ENCODE measurements at places on chromosomes 6 and 20. TPM values are rescaled to one million over a fixed set of nuclear protein-coding genes. Genes with fewer than 3 reads are reported as not detected.

Gene GCNT2
- total RNA-seq, result not detected

Gene PRR18
- not detected for total RNA-seq

Gene SCRT2
- not detected for total RNA-seq

DNA sequence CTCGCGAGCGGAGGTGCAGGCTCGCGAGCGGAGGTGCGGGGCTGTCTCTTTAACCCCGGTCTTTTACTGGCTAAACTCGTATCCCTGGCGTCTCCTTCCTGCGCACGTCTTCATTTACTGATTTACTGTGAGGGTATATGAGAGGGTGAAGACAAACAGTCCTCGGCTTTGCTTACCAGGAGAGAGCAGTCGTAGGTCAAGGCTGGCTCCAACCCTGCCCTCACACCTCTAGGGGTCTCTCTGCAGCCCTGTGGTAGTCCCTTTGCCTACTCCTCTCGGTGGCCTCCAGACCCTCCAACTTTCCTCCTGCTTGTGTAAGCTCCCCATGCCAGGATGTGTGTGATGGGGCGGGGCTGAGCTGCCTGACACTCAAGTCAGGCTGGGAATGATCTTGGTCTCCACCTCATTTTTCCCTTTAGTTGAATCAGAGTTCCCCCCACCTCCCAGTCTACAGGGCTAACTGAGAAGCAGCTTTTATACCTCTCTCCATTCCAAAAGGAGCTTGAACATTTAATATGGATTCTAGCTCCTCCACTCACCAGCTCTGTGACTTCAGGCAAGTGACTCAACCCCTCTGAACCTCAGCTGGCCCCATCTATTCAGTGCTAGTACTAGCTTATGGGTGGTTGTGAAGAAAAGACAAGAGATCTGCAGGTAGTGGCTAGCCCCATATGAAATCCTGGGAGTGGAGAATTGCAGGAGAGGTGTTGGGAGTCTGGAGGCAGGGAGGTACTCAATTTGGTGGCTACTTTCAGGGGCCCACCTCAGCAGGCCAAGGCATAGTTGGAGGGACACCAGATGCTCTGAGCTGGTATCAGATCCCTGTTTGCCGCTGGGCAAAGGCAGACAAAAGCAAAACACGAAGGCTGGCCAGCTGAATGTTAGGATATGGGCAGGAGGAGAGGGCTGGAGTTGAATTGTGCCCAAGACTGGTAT lies 902 bp downstream of the SLC29A1 start:
- no peak for DNase-seq

Gene EYS
- 0.09 TPM for total RNA-seq

Gene CYP24A1
- 0.98 TPM for total RNA-seq

Gene MRPS10
- 63.4 TPM for total RNA-seq

- DNase-seq, result no peak
These were observed 34.8 kb downstream of the HFE start for GRCh38 chr6:26122005-26122388.

Gene UNC93A
- not detected for total RNA-seq

- DNase-seq, result no peak
These were observed 1.6 kb downstream of the RAET1G start for GRCh38 chr6:149921361-149921760.

DNA sequence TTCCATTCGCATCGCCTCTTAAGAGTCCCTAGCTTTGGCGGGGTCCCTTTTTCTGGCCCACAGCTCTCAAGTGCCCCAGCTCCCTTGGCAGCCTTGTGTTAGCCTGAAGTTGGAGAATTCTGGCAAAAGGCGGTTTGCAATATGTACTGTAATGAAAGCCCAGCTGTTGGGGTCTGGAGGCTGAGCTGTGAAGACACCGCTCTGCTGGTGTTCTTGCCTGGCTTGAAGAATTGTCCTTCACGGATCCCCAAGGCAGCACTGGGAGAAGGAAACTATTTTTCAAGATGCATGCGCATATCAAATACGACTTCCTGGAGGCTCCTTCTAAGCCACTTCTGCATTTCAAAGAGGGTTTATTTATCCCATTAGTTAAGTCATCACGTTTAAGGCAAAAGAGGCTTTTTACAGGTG lies 21.4 kb upstream of the CITED2 start:
- no peak for DNase-seq

All from fibroblast of the aortic adventitia (primary cell).